Neural crest cell (in vitro differentiated cells): ENCODE measurements at places on chromosomes 7 and 10. TPM values are rescaled to one million over a fixed set of nuclear protein-coding genes. Genes with fewer than 3 reads are reported as not detected.
A peak's percentile ranks its signal among the peaks of the same experiment; 100 is the strongest.

DNA sequence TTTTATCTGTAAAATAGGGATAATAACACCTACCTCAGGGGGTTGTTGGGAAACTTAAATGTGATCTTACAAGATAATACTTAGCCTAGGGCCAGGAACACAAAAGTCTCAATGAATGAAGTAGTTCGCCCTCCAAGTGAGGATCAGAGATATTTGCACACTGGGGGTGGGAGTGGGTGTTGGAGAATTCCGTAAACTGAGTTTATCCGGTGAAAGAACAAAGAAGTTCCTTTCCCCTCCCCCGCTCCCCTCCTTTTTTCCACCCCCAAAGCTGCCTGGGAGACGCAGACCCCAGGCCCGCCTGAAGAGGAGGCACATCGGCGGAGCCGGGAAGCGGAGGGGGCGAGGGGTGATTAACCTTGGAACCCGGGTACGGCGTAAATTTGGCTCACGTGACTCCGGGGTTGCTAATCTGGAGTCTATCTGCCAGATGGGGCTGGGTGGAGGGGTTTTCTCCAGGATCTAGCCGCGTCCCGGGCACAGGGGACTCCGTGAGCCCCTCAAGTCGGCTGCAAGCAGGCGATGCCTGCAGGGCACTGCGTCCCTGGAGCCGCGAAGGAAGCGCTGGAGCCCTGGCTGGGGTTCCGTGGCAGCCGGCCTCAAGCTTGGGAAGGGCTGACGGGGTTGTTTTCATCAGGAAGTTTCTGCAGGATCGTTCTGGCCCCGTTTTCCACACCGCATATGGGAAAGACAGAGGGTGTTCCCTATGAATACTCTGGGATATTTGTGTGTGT is 1.4 kb upstream of the PODXL start:
- peak overlapping the region; percentile 84 for H3K4me3 ChIP-seq
- peaks cover 74% of the 10 kb centered on the region for H3K27me3 ChIP-seq
- H3K27ac ChIP-seq: peak overlapping the region; percentile 28

Gene TRIL
- total RNA-seq: 60.7 and 61.5 TPM in 2 replicates

Gene SUFU
- 27.1 and 30.9 TPM in 2 replicates for total RNA-seq

- H3K27me3 ChIP-seq: peaks cover 3% of the 10 kb centered on the region
- DNase-seq: no peak
- H3K36me3 ChIP-seq: no peaks in the 10 kb centered on the region
- H3K4me1 ChIP-seq: no peaks in the 10 kb centered on the region
- H3K4me3 ChIP-seq: no peak overlapping the region
Measured at GRCh38 chr7:39855325-39855674, 94.8 kb upstream of the CDK13 start.

DNA sequence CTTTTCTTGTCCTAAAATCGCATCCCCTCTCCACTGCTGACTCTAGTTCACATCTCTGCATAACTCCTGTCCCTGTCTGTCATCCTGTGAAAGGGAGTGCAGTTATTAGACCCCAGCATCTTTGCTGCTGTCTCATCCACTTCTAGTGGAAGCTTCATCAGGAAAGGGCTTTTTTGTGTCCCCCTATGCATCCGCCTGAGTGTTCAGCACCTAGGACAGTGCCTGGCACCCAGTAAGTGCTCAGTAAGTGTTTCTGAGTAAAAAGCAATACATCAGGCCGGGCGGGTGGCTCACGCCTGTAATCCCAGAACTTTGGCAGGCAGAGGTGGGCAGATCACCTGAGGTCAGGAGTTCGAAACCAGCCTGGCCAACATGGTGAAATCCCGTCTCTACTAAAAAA is 211.8 kb upstream of the FOXK1 start:
- no peak overlapping the region for H3K27ac ChIP-seq
- no peak overlapping the region for H3K4me3 ChIP-seq
- H3K27me3 ChIP-seq: peaks cover 26% of the 10 kb centered on the region
- H3K4me1 ChIP-seq: no peaks in the 10 kb centered on the region
- DNase-seq: peak; percentile 16
- H3K36me3 ChIP-seq: no peaks in the 10 kb centered on the region

DNA sequence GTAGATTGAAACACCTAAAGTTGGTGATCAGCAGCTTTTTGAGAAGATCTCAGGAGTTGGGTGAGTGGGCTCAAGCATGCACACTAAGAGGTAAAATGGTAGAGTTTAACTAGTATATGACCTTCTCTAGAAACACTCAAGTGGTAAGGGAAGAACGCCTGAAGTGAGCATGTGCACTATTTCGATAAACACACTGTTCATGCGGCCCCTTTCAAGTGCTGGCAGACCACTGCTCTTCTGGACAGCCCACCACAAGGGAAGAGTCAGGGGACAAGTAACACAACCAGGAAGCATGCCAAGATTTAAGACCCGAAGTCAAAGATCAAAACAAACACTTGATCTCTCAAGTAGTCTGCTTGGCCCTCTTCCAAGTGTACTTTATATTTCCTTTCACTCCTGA is 519.5 kb upstream of the ZWINT start:
- H3K27me3 ChIP-seq: no peaks in the 10 kb centered on the region
- H3K27ac ChIP-seq: no peak overlapping the region
- DNase-seq: no peak
- no peak overlapping the region for H3K4me3 ChIP-seq

Gene KIF11
- total RNA-seq: 70.8 and 71.5 TPM in 2 replicates

DNA sequence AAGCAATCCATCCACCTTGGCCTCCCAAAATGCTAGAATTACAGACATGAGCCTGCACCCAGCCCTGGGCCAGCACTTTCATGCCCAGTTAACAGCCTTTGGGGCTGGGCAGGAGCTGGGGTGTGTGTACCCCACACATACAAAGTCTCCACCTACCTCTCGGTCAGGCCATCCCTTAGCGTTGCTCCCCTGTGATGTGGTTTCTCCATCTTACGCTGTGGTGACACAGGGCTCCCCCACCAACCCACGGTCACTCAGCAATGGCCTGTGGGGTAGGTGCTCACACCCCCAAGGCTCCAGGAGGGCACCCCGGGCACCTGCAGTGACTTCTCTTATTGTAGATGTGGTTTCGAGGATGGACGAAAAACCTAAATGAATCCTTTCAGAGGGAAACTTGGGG is 58.8 kb downstream of the ASB13 start:
- H3K36me3 ChIP-seq: no peaks in the 10 kb centered on the region
- H3K27me3 ChIP-seq: no peaks in the 10 kb centered on the region
- peaks cover 10% of the 10 kb centered on the region for H3K4me1 ChIP-seq
- no peak overlapping the region for H3K4me3 ChIP-seq

Gene SUGCT
- total RNA-seq: 5.9 and 7.8 TPM in 2 replicates

DNA sequence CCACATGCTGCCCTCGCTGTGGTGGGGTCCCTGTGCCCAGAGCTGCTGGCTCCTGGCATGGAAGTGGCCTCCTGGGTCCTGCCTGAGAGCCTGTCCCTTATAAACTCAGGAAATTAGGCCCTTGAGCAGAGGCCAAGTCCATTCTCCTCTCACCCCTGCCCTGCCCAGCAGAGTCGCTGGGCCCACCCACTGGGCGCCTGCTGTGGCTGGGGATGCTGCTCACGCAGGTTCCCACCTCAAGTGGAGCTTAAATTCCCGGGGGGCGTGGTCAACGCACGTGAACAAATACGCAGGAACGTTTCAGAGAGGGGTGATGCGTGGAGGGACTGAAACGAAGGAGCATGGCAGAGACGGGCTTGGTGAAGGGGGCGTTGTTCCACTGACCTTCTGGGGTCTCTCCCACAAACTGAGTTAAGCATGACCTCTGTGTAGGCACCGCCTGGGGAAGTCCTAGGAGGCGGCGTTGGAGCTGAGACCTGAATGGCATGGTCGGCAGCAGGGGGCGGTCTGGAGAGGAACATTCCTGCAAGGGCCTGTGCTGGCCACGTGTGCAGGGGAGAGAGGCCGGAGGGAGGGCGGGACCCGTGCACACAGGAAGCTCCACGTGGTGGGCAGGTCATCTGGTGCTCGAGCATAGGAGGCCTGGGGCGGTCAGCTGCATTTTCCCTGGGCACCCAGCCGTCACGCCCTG is 27.9 kb downstream of the FAM20C start:
- peaks cover 2% of the 10 kb centered on the region for H3K36me3 ChIP-seq
- peaks cover 20% of the 10 kb centered on the region for H3K4me1 ChIP-seq
- H3K27me3 ChIP-seq: no peaks in the 10 kb centered on the region
- no peak overlapping the region for H3K4me3 ChIP-seq
- peak; percentile 18 for DNase-seq
